ENCODE measurements at places on chromosomes 12 and 14. TPM values are rescaled to one million over a fixed set of nuclear protein-coding genes. Genes with fewer than 3 reads are reported as not detected.

The GYS2 gene
- not detected for total RNA-seq

GRCh38 chr14:21346532-21347135 is 37.2 kb downstream of the SUPT16H start:
- no peak for DNase-seq

DNA sequence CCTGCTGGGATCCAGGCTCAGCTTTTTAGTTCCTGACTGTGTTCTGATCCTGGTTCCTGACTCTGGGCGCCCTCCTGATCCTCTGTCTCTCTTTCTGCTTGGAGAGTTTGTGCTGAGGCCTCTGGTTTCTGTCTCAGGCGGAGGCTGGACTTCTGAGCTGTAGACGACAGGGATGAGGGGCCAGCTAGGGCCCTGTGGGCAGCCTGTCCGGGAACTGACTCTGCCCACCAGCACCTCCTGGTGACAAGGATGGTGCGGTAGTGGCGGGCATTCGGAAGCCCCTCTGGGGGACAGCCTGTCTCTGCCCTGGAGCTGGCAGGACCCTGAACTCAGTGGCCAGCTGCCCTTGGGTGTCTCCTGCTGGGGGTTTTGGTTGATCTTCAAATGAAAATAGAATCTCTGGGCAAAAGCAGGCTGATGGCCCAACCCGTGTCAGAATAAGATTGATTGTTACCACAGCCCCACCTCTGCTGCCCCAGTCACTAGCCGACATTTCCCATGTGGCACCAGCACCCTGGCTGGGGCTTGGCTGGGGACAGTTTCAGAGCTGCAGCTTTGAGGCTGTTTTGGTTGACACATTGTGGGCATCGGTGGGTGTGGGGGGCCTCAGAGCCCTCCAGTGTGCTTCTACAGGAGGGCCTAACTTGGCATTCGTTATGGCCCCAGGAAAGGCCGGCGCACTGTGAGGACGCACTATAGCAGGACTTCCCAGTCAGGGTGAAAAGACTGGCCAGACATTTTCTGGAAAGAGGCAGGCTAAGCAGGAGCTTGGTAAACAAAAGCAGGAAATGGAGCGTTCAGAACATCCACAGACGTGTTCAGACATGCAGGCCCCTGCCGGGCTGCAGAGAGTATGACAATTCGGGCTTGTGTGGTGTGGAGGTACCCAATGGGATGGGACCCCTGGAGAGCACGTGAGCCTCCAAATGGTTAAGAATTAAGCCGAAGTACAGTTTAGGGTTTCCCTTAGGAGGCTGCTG is 16.2 kb downstream of the KRT80 start:
- no peak for DNase-seq

The CCDC197 gene
- not detected for total RNA-seq

The KRT78 gene
- total RNA-seq, result not detected

GRCh38 chr12:131208425-131208824 is 254.7 kb downstream of the ADGRD1 start:
- no peak for DNase-seq

GRCh38 chr14:68974759-68975347 is 4.2 kb downstream of the ACTN1 start:
- no peak for DNase-seq

The RND1 gene
- total RNA-seq, result 0.78 TPM

GRCh38 chr12:109458086-109458485 is 19.0 kb downstream of the KCTD10 start:
- DNase-seq, result no peak

DNA sequence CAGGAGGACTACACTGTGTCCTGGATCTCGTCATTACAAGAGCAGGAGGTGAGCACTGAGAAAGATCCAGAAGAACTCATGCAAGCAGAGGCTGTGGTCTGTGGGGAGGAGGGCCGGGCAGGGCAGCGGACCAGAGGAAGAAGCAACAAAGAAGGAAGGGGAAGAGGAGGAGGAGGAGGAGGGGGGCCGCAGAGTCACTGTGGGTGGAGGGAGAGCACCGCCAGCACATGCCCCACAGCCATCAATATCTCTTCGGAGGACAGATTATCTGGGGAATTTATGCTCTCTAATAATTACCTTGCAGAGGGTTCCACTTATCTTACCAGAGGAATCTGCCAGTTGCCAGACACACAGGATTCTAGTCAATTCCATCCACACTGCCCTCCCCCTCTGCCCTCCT is 105.6 kb downstream of the DPF3 start:
- no peak for DNase-seq

- DNase-seq, result no peak
Measured at GRCh38 chr14:102451064-102451352, 58.6 kb downstream of the ANKRD9 start.

The RDH16 gene
- total RNA-seq, result 0.36 TPM

The SLC22A17 gene
- 0.18 TPM for total RNA-seq

The TAS2R9 gene
- total RNA-seq, result not detected

DNA sequence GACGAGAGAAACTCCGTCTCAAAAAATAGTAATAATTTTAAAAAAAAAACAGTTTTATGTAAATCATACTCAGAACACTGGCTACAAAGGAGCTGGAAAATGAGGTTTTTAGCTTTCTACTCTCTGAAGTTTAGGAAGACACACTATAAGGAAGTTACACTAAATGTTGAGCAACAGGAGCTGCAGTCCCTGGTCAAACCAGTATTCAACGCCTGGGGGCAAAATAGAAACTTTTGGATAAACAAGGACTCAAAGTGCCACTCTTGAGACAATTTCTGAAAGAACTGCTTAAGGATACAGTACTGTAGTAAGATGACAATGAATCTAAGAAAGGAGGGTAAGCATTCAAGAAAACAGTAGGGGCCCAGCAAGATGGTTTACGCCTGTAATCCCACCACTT is 29.3 kb downstream of the ACTR6 start:
- DNase-seq, result no peak

The GPRC5A gene
- total RNA-seq, result 0.64 TPM

DNA sequence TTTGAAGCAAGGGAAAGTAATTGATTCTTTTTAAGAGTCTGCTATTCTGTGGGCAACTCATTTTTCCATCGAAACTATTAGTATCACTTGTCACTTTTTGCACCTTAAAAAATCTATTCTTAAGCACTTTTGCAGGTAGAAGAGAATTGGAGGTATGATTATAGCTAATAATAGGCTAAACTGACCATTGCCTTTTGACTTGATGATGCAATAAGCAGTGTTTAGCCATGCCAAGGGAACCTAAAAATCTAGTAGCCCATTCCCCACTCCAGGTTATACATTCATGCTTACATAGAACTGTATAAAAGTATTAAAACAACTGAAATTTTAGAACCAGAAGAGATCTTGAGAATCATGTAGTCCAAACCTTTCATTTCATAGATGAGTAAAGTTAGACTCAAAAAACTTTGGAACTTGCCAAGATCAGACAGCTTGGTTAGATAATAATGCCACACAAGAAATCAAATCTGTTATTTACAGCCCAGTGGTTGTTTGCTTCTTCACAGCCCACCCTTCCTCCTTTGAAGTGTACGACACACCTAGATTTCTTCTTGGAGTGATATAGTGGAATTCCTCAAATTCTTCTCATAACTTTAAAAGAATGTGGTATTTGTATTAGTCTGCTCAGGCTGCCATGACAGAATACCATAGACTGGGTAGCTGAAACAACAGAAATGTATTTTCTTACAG is 21.7 kb upstream of the GARIN2 start:
- no peak for DNase-seq

GRCh38 chr12:112192475-112192874 is 67.1 kb downstream of the TRAFD1 start:
- no peak for DNase-seq

DNA sequence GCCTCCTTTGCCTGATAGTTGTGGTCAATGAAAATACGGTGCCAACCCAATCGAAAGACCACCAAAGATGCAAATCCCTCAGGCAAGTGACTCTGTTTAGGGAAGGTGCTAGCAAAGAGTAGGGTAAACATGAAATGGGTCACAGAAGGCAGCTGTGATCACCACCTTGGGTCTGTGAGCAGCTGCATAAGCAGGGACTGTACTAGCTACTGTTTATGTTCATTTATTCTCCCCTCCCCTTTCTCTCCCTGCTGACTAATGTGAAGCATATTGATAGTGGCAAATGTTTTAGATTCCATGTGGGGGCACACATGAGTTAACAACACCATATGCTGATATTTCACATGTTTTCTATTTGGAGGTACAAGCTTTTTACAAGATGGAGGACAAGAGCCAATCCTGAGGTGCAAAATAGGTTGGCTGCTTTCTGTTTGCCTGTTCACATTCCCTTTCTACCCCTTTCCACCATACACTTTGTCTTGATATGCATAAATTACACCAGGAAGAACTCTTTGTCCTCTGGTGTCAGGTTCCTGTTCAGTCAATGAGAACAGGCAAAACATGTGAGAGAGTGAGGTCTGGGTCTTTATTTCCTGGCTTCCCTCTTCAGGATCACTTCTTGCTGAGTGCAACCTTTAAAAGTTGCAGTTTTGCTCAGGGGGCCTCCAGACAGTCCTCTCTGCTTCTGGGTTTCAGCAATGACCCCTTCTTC is 71.1 kb downstream of the AVPR1A start:
- no peak for DNase-seq

The SPIC gene
- total RNA-seq, result not detected

- DNase-seq, result no peak
Measured at GRCh38 chr12:78388461-78388860, 476.1 kb upstream of the SYT1 start.

The PZP gene
- total RNA-seq, result not detected
